ENCODE measurements at places on chromosomes 16 and 17.

GRCh38 chr16:89020068-89020924 lies 43.3 kb upstream of the CBFA2T3 start:
- no peak for DNase-seq

- DNase-seq: no peak
Observed at GRCh38 chr17:31310260-31310659, 3.6 kb downstream of the EVI2B start.

DNA sequence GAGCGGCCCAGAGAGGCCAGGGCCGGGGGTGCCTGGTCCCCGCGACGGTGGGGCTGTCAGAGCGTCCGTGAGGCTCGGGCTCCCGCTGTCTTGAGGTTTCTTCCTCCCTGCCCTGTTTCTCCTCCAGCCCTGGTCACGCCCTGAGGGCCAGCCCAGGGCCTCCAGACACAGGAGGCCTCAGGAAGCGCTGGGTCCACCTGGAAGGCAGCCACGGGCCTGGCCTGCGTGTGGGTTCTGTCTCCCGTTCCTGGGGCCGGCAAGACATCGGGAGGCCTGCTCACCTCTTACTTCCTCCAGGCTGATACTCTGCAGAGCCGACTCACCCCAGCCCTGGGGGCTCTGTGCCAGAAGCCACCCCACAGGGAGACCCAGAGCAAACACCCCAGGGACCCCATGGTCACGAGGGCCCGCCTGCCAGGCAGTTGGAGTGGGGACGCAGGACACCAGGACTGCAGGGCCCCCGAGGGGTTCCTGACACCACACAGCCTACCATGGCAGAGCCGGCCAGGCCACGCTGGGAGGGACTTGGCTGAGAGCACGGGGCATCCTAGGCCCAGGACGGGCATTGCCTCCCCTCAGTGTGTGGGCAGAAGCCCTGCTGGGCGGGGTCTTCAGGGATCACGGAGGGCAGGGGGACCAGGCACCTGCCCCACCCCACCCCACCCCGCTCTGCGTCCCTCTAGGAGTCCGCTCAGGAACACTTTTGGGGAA lies 18.9 kb upstream of the CACNA1H start:
- DNase-seq: no peak

- no peak for DNase-seq
Observed at GRCh38 chr17:30422171-30422570, 43.4 kb downstream of the CPD start.

- DNase-seq: no peak
Observed at GRCh38 chr16:88444826-88445582, 8.1 kb upstream of the ZFPM1 start.

- no peak for DNase-seq
Observed at GRCh38 chr16:17511340-17511739, 40.6 kb upstream of the XYLT1 start.

DNA sequence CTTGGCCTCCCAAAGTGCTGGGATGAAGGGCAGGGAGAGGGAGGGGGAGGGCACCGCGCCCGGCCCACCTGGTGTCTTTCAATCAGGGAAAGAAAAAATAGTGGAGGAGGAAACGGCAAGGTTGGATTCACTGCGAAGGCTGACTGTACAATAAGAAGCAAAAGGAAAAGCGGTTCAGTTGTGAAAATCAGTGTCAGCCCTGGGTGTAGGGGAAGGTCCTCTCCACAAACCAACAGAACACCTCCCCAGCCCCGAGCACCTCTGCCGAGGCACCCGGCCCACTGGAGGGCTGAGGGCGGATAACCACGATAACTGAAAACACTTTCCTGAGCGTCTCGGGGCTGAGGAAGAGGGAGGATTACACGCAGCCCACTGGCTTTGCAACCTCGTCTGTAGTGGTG lies 1.4 kb upstream of the SPG7 start:
- no peak for DNase-seq

GRCh38 chr17:72526769-72527168 lies 405.9 kb downstream of the SOX9 start:
- DNase-seq: no peak

DNA sequence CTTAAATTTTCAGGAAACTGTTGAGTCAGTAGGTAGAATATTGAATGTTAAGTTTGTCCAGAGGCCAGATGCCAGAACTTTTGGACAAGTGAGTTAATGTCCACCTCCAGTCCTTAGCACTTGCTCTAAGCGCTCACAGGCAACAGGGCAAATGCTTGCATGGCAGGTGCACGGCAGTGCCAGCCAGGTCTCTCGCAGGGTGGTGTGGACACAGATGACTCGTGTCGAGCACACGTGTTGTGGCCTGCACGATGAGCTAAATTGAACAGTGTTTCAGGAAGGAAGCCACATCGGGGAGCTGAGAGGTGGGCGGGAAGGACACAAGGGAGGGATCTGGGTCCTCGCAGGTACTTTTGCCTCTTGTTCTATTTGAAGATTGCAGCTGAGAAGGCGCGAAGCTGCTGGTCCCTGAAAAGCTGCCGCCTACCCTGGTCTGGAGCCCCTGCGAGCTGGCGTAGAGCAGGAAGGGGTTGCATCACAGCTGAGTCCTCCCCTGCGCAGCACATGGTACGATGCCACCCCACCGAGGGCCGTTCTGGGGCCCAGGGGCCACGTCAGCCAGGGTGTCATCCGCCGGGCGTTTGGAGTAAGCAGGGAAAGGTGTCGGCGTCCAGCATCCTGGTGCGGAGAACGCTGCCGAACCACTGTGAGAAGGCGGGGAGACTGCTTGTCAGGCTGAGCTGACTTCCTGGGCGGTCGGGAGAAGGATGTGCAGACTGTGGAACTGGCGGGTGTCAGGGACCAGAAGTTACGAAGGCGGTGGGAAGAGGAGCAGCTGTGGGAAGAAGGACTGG lies 6.3 kb downstream of the RAB40C start:
- DNase-seq: no peak

DNA sequence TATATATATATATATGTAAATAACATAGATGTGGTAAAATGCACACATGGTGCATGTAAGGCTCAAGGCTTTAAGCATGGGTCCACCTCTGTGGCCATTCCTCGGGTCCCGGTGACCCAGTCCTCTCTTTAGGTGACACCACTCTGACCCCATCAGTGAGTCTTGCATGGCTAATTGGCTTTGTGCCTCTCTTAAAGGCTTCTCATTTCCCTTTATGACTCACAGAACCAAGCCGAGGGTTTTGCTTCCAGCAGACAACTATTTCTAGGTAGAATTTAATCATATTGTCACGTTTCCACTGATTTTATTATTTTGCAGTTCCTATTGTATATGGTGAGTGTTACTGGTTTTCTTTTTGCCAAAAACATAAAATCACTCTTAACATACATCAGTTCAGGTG lies 59.7 kb downstream of the PLCG2 start:
- DNase-seq: no peak

DNA sequence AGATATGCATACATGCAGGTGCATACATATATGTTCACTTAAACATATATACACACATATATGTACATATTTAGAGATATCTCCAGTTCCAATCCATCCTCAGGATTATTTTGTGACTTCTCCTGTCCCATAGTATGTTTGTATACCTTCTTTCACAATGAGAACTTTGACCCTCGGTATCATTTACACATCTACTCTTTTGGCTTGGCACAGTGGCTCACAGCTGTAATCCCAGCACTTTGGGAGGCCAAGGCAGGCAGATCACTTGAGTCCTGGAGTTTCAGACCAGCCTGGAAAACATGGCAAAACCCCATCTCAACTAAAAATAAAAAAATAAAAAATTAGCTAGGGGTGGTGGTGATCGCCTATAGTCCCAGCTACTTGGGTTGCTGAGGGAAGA lies 148.1 kb upstream of the CCL2 start:
- no peak for DNase-seq

DNA sequence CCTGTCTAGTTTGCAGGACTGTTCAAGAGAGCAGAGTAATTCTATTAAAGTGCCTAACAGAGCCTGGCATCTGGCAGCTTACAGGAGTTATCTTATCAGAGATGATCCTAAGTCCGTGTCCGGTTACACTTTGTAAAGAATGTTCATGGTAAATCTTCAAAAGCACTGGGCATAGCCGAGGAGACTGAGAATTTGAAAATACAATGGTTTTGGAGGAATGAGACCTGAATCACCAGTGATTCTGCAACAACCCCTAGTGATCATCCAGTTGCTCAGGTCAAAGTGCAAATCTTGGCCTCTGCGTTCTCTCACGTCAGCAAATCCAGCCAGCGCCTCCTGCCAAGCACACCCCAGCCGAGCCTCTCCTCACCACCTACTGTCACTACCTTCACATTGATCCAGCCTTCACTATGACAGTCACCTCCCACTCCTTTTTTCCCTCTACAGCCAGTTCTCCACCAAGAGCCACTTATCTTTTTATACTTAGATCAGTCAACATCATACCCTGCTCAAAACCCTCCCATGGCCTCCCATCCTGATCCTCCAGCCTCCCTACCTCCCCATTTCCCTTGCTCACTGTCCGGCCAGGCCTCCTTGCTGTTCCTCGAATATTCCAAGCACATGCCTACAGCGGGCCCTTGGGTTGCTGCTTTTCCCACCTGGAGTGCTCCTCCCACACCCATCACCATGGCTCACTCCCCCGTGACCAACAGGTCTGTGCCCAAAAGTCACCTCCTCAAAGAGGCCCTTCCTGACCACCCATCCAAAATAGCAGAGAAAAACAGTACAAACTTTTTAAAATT lies 57.4 kb upstream of the ERN1 start:
- DNase-seq: no peak

DNA sequence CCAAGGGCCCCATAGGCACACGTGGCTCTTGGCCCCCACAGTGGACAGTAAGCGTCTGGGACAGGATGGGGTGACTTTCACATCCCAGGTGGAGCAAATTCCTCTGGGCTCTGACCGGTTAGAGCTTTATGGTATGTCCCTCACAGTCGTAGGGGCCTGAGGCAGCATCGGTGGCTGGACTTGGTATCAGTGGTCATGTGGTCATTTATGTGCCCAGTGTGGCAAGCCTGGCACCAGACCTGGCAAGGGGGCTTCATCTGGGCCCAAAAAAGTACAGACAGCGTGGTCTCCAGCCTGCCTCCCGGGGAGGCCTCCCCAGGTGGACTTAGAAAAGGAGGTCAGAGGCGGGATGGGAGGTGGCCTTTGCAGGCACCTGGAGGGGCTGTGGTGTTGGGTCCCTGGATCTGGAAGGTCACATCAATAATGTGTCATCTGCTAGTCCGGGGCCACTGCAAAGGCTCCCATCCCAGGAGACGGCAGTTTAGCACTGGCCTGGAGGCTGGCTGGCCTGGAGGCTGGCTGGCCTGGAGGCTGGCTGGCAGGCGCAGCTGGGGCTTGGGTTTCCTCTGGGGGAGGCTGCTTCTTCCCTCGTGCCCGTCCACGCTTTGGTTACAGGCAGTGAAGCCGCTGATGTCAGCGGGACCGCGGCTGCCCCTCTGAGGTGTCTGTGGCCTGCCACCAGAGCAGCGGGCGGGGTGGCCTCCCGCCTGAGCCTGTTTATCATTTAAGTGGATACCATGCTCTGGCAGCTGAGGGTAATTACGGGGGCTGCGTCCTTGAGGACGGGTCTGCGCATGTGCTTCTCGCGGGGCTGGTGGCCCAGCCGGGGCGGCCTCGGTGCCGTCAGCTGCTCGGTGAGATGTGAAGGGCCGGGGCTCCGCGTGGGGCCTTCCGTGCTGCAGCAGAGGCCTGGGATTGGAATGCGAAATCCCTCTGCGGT lies 20.7 kb upstream of the CBX4 start:
- no peak for DNase-seq

DNA sequence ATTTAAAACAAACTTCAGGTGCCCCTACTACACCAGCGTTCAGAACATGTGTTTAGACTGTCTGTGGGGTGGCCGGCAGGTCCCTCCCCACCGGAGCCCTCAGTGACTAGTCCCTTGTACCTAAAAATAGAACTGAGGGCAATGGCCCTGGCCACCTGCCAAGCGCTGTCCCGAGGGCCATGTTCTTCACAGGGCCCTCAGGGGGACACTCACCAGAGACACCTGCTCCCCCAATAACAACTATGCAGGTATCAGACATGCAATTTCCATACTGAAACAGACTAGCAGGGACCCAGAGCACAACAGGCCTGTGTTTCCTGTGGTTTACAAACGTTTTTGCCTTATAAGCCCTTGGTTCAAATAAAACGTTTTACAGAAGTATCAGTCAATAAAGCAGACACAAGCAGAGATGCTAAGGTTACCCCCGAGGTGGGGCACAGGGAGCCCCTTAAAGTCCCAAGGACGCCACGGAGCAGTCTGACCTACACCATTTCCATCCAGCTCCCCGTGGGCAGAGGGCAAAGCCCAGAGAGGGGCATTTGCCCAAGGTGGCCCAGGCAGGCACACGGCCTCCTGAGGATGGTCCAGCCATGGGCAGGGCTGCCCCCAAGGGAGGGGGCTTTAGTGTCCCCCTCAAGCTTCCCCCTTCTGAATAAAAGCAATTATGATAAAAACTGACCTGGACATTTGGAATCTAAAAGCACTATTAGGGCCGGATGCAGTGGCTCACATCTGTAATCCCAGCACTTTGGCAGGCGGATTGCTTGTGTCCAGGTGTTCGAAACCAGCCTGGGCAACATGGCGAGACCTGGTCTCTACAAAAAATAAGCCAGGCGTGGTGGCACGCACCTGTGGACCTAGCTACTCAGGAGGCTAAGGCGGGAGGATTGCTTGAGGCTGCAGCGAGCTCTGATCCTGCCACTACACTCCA lies 896 bp upstream of the MYLK3 start:
- no peak for DNase-seq

GRCh38 chr17:47620503-47621245 lies 29.0 kb upstream of the KPNB1 start:
- DNase-seq: no peak

GRCh38 chr17:39736319-39737165 lies 1.2 kb upstream of the GRB7 start:
- DNase-seq: no peak

DNA sequence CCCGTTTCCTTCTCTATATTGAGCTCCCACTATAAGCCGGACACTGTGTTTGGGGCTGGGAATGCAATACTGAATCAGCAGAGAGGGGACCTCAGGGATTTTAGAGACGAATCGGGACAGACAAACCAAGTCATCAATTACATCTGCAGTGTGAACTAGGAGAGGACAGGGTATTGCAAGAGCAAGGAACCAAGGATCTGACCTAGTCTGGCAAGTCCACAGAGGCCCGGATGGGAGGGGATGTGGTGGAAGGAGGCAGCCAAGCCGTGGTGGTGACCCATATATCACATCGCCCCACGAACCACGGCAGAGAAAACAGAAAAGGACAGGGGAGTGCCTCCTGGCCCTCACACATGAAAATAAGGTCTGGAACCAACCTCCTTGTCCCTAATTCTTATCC lies 28.1 kb upstream of the NXPH3 start:
- no peak for DNase-seq
